ENCODE measurements at places on chromosomes 6 and 20.
A peak's percentile ranks its signal among the peaks of the same experiment; 100 is the strongest.

GRCh38 chr6:16849280-16849987, 88.2 kb upstream of the ATXN1 start:
- DNase-seq: peak; percentile 19

- DNase-seq: no peak
These were observed 28.9 kb downstream of the SLC17A5 start for GRCh38 chr6:73624896-73625295.

DNA sequence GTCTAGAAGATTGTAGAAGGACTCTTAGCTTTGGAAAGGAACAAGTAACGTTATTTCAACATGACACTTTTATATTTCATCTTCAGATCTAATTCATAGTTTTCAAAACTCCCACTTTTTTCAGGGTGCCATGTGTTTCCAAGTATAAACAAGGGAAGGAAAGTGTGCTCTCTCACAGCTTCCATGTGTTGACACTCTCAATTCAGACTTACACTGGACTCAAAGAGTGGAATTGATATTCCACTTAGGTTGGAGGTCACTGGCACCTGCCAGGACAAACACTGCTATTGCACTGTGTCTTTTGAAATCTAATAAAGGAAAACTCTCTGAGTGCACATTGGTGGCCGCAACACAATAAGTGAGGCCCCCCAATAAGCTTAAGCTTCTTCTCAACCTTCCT, 22.5 kb upstream of the SAMD3 start:
- DNase-seq: no peak

GRCh38 chr6:70157086-70157485, 145.8 kb downstream of the COL9A1 start:
- no peak for DNase-seq

DNA sequence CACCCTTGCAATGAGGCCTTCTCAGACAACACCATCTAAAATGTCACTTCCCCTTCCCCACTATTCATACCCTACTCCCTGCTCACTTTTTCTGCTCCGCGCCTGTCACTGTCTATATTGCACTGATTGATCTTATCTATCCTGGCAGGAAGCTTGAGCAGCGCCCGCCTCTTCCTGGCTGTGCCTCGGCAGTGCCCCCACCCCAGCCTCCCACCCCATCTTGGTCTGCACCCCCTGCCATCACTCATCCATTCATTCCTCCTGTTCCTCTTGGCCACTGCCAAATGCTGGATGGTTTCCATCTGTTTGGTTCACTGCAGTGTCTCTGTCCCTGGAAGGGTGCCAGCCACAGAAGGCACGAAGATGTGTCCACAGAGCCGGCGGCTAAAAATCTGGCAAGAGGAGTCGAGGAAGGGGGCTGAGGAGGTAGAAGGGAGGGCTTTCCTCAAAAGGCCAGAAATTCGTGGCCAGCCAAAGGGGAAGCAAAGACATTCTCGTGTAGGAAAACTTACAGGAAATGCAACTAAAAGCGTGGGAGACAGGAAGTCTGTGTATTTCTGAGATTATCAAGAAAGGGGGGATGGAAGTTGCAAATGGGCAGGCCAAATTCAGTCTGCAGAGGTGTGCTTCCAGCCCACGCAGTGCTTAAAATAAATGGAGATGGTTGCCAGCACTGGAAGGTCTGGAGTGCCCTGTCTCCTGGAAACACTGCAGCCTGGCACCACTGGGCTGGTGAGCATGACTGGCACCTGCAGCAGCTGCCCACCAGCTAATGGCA, 27.6 kb downstream of the SYNJ2 start:
- DNase-seq: no peak

GRCh38 chr6:122008101-122008999, 391.1 kb upstream of the HSF2 start:
- peak; percentile 68 for DNase-seq

DNA sequence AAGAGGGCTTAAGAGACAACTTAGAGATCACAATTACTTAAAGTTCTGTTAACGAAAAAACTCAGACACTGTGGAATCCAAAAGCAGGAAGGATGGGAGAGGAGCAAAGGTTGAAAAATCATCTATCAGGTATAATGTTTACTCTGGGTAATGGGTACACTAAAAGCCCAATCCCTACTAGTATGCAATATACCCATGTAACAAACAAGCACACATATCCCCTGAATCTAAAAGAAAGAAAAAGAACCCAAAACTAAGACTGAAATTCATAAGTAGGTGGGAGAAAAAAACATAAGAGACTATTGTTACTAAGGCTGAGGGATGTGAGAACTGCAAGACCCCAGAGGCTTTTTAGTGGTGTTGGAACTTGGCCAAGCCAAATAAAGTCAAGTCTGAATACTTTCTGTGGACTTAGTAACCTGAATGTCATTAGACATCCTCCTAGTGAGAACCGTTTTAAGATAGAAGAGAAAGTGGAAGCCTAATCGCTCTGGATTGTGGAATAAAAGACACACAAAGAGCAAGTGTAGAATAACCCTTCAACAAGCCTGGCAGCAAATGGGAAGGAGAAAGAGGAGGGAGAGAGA, 189.4 kb upstream of the RNF217 start:
- peak; percentile 24 for DNase-seq

DNA sequence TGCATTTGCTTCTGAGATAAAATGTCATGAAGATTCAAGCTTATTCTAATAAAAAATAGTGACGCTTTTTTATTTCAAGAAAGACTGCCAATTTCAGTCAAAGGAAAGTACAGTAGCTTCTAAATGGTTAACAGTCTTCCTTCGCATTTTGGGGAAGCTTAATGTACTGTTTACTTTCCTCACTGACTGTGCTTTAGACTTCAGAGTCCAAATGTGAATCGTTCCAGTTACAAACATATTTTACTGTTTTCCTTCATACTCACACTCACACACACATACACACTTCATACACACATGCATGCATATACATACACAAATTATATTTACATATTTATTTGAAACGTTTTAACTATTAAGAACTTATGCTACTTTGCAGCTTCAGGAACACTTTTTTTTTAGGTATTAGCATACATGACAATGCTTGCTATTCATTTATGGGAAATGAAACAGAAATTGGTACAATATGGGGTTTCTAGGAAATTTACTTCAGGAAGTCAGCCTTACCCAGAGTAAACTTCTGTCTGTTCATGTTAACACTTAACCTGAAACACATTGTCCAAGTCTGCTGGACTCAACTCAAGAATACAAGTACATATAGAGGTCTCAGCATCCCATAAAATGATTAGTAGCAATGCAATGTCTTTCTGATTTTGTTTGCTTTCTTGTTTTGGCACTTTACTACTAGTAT, 145.4 kb downstream of the RPS12 start:
- DNase-seq: no peak

- DNase-seq: no peak
These were observed 87.1 kb downstream of the TRMT6 start for GRCh38 chr20:5863040-5863833.

DNA sequence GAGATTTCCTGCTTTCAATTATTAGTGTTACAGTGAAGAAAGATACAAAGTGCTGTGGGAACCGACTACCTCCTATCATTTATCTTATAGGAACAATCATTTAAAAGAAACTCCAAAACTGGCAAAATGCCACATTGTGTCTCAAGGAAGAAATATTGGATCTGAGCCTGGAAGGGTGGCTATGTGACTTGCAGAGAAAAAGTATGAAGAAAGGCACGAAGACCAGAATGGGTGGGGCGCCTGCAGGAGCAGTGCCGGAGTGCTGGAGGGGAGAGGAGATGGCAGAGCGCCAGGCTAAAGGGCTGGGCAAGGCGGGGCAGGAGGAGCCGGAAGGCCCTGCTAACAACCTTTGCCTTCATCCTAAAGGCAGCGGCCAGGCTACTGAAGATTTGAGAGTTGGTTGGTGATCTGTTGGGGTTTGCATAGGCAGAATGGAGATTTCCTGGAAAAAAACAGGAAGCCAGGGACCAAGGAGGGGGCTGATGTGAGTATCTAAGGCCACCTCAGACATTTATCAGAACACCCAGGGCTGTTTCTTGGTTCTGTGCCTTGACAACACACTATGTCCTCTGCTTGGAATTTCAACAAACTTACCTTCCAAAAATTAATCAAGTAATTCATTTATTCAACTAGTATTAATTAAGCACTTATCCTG, 125.6 kb downstream of the MAFB start:
- peak; percentile 12 for DNase-seq

- DNase-seq: peak; percentile 49
These were observed 53.3 kb upstream of the KLHL31 start for GRCh38 chr6:53718597-53719460.

DNA sequence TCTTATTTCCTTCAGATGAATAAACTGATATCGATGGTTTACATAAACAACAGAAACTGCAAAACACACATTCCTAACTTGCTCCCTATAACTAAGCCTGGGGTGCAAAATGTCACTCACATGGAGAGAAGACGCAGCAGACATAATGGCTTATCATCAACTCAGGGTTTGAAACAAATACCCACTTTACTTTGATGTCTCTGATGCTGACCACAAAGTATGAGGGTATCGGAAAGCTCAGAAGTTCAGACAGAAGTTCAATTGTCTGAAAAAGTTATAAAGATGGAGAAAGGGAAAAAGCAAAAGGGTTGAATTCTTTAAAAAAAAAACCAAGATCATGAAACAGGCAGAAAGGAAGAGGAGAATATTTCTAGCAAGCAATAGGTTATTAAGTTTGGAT, 102.7 kb downstream of the FOXC1 start:
- DNase-seq: no peak

GRCh38 chr6:14361956-14362587, 244.5 kb downstream of the CD83 start:
- DNase-seq: no peak

GRCh38 chr6:129544892-129545612, 164.9 kb downstream of the ARHGAP18 start:
- DNase-seq: no peak

- DNase-seq: no peak
These were observed 13.4 kb downstream of the CLIC5 start for GRCh38 chr6:46002264-46002663.

DNA sequence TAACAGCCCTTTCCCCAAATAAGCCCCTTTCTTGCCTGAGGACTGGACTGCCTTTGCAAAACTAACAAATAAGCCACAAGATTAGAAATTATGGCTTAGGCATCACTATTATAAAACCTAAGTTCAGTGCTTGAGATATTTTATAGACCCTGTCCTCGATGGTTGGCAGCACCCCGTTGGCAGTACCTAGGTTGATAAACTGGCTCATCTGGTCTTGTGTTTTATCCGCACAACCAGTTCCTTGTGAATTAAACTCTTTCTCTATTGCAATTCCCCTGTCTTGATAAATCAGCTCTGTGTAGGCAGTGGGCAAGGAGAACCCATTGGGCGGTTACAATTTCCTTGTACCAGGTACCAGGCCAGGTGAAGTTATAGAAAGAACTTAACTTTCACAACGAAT, 6.6 kb downstream of the LRP11 start:
- no peak for DNase-seq

GRCh38 chr20:57593134-57593886, 26.9 kb downstream of the ZBP1 start:
- no peak for DNase-seq

DNA sequence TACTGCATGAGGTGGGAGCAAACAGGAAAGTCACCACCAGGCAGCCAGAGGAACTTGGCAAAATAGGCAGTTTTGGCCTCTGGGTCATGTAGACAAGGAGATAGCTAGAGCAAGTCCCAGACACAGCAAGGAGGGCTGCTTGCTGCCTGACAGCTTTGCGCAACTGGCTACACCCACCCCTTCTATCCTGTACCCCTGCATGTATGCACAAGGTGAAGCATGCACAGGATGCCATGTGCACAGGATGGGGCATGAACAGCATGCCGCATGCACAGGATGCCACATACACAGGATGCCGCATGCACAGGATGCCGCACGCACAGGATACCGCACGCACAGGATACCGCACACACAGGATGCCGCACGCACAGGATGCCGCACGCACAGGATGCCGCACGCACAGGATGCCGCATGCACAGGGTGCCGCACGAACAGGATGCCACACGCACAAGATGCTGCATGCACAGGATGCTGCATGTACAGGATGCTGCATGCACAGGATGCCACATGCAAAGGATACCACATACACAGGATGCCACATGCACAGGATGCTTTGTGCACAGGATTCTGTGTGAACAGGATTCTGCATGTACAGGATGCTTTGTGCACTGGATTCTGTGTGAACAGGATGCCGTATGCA, 104.9 kb upstream of the IYD start:
- DNase-seq: no peak

GRCh38 chr6:24738741-24739140, 19.8 kb upstream of the C6orf62 start:
- no peak for DNase-seq

DNA sequence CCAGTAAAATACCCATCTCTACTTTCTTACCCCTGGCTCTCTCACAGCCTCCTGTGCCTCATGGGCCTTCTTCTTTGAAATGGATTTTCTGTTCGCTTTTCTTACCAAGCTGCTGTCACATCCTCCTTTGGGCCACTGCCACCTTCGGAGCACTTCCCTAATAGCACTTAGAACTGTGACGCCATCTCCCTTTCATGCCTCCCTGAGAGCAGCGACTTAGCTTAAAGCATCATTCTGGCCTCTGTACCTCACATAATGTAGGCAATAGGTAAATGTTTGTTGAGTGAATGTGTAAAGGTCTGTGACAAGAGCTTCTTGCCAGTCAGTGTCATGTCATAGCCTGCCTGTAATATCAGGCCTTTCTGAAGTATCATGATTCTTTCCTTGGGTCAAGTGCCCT, 78.8 kb downstream of the ADGRG6 start:
- no peak for DNase-seq

- DNase-seq: no peak
These were observed 78.9 kb downstream of the SLC35F1 start for GRCh38 chr6:117985916-117986315.

DNA sequence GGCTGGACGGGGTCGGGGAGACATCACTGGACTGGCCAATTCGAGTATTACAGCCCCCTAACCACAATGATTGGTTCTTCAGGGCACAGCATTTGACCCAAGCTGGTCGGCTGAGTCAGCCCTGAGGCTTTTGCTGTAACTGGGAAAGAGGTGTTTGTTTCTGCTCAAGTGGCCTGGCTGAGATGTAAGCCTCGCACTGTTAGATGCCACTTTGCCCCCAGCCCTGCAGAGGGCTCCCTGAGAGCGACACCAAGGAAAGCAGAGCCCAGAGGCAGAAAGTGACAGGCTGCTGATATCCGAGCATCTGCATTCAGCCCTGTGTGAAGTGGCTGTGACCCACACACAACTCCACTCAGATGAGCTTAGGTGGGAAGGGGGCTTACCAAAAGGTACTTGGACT, 19.4 kb downstream of the ERGIC3 start:
- no peak for DNase-seq

DNA sequence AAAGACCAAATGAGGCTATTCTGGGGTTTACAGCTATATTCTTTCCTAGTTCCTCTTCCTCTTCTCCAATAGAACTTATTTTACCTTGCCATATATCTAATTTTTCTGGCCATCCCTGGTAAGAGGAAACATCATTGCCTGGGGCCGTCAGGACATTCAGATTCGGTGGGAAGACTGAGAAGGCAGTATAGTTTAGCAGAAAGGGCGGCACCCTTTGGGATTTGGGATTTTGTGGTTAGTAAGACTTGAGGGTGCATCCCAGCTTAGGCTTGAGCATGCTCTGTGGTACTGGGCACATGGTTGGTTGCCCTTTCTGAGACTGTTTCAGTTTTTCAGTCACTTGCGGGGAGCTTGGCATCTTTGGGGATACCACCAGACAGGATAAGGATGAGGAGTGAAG, 21.1 kb downstream of the SCUBE3 start:
- no peak for DNase-seq
